ENCODE measurements at places on chromosomes 5 and 9.

- H3K4me3 ChIP-seq: peak overlapping the region; percentile 38
- H3K27ac ChIP-seq: peak overlapping the region; percentile 97
Measured at GRCh38 chr9:121294151-121294743, 26.3 kb downstream of the GSN start.

- H3K4me1 ChIP-seq: peaks cover 7% of the 10 kb centered on the region
- peaks cover 21% of the 10 kb centered on the region for H3K36me3 ChIP-seq
- no peak for ATAC-seq
- H3K4me3 ChIP-seq: no peak overlapping the region
- H3K27ac ChIP-seq: no peak overlapping the region
Measured at GRCh38 chr5:37812365-37812764, 27.5 kb downstream of the GDNF start.

- no peak overlapping the region for H3K27ac ChIP-seq
- H3K27me3 ChIP-seq: peaks cover 5% of the 10 kb centered on the region
- no peak overlapping the region for H3K4me3 ChIP-seq
- H3K36me3 ChIP-seq: no peaks in the 10 kb centered on the region
- no peak for ATAC-seq
Measured at GRCh38 chr9:108830272-108830671, 25.5 kb downstream of the ACTL7B start.

DNA sequence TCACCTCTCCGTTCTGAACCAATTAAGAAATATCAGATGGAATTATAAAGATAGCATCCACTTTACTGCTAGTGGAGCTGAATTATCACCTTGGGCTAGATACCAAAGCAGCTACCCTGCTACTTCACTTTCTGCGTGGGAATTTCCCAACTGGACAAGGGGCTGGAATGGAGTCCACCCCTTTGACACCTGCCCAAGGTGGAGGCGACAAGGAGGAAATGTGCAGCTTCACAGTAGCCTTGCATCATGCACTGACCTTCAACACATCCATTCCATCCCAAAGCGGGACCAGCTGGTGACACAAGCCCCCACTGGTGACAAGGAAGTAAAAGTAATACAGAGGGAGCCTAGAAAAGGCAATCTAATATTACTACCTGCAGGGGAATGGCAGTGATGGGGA lies 30.7 kb downstream of the CTNND2 start:
- H3K4me3 ChIP-seq: no peak overlapping the region
- no peak for ATAC-seq
- no peaks in the 10 kb centered on the region for H3K27me3 ChIP-seq
- no peaks in the 10 kb centered on the region for H3K36me3 ChIP-seq

DNA sequence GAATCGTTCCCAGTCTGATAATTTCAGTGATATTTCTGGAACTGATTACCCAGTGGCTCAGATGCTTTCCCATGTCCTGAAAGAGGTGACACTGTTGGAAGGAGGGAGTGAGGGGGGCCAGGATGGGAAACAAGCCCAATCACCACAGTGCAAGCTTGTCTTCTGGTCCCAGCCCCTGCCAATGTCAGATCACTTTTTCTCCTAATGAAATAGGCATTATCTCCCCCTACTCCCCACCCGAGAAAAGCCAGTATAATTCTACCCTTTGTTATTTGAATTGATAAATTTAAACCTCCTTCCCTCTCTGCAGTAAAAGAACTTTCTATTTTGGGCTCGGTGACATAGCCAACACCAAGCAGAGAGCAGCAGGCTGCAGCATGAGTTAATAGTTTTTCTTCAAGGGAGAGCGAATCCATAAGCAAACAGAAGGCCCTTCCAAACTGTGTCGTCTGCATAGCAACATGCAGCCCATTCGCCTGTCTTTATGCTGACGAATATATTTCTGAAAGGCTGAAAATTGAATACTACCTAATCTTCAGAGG lies 14.6 kb upstream of the PPP2CA start:
- H3K27me3 ChIP-seq: no peaks in the 10 kb centered on the region
- peak overlapping the region; percentile 70 for H3K27ac ChIP-seq
- H3K36me3 ChIP-seq: no peaks in the 10 kb centered on the region

GRCh38 chr5:146633323-146633764 lies 117.4 kb upstream of the GPR151 start:
- no peak overlapping the region for H3K27ac ChIP-seq
- no peak for ATAC-seq
- no peaks in the 10 kb centered on the region for H3K4me1 ChIP-seq
- no peaks in the 10 kb centered on the region for H3K27me3 ChIP-seq
- no peaks in the 10 kb centered on the region for H3K36me3 ChIP-seq

GRCh38 chr5:149235841-149236240 lies 35.8 kb upstream of the AFAP1L1 start:
- no peak overlapping the region for H3K4me3 ChIP-seq
- peaks cover 64% of the 10 kb centered on the region for H3K36me3 ChIP-seq
- H3K27me3 ChIP-seq: no peaks in the 10 kb centered on the region

DNA sequence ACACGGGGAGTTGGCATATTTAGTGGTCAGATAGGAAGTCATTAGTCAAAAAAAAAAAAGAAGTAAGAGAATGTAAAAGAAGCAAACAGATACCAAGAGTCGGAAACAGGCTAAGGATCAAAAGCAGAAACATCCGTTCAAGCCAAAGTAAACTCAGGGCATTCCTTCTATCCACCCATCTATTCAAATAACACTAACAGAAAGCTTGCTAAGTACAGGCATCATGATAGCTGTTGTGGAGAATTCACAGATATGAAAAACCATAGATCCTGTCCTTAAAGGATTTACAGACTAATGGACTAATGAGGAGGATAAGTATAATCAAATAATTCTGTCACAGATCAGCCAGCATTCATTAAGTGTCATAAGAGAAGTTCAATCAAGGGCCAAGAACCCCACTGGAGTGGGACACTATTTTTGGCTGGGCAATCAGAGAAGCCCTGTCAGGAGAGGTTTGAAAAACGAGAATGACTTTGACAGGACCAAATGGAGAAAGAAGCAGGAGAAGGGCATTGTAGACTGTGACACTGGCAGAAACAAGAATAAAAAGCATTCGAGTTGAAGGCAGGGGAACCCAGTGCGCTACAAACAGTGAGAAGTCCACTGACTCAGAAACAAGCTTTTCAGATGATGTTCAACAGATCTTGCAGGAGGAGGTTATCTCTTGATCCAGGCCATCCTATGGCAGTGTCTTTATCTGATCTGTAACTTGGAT lies 154.2 kb upstream of the TSLP start:
- no peak for ATAC-seq
- H3K27ac ChIP-seq: no peak overlapping the region
- H3K4me3 ChIP-seq: no peak overlapping the region
- H3K4me1 ChIP-seq: peaks cover 6% of the 10 kb centered on the region
- no peaks in the 10 kb centered on the region for H3K27me3 ChIP-seq

DNA sequence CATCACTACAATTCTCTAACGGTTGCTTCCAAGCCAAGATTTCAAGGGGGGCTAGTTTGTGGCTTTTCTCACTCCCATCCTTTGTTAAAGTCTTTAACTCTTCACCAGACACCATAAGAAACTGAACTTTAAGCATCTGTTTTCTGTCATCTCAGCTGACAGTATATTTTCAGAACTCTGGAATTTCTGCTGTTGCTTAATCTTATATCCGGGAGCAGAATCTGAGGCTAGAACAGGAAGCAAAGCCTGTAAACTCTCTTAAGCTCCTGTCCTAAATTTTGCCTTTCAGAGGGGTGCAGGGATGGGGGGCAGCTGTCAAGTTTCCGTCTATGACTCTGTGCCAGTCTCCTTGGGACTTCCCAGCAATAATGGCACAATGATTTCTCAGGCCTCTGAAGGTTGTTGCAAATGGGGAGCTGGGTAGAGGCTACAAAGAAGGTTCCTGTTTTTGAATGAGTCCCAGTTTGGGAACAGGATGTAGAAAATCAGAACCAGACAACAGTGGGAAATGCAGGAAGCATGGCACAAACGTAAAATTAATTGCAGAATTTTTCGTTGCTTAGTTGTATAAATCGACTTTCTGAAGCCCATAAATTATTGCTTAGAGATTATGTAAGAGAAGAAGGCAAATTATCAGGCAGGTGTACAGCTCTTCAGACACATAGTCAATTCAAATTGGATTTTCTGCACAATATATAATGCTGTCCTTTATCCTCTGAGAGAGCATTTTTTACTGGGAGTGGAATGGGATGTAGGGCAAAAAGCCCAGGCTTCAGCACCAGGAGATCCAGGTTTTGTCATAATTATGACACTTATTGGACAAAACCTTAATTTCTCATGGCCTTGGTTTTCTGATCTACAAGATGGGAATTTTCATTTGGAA lies 430.9 kb downstream of the DMAC1 start:
- H3K4me3 ChIP-seq: no peak overlapping the region
- H3K36me3 ChIP-seq: no peaks in the 10 kb centered on the region
- ATAC-seq: peak; percentile 43
- H3K27ac ChIP-seq: peak overlapping the region; percentile 29
- H3K4me1 ChIP-seq: peaks cover 9% of the 10 kb centered on the region
